ENCODE measurements at places on chromosomes 5 and 9.

- DNase-seq = no peak
Measured at GRCh38 chr9:69411931-69412740, 87.1 kb downstream of the ENTREP1 start.

DNA sequence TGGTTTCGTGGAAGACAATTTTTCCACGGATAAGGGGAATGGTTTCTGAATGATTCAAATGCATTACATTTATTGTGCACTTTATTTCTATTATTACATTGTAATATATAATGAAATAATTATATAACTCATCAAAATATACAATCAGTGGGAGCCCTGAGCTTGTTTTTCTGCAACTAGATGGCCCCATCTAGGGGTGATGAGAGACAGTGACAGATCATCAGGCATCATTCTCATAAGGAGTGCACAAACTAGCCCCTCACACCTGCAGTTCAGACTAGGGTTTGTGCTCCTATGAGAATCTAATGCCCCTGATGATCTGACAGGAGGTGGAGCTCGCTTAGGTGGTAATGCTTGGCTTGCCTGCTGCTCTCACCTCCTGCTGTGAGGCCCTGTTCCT is 6.4 kb downstream of the ISCA1 start:
- DNase-seq = no peak

- no peak for DNase-seq
Measured at GRCh38 chr5:9374025-9374424, 171.8 kb downstream of the SEMA5A start.

DNA sequence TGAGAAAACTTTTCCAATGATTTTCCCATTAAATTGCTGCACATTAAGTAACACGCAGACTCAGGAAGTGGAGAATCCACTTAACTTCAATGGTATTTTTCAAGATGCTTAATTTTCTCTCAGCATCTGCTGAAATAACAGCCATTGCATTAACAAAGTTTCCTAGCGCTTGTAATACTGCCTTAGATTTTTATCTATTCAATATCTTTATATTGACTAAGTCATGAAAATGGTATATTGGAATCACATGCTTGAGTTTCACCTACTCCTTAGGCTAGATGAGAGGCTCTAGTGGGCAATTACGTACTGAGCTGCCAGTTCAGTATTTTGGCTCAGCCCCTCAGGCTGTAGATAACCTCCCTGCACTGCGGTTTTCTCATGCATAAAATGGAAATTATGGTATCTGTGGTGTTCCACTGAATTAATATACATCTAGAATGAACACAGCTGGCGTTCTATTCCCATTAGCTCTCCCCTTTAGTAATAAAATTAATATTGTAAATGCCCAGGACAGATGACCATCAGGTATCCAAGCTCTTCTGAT is 112.9 kb downstream of the MTX3 start:
- DNase-seq = no peak

DNA sequence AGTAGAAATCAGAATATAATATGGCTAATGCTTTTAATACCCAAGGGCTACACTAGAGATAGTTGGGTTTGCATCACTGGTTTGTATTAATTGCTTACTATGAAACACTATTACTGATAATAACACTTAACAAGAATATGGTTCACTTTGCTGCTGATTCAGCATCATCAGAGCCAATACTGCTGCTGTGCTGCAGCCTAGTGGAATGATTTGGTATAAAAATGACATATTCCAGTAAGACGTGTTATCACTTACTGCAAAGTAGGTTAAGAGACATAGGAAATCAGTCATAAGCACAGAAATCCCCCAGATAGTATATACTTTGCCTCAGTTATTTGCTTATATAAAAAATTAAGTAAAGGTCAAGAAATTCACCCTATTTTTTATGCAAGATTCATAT is 2.8 kb downstream of the CDH10 start:
- no peak for DNase-seq

GRCh38 chr5:108312258-108312657 is 69.6 kb downstream of the FBXL17 start:
- DNase-seq = no peak

DNA sequence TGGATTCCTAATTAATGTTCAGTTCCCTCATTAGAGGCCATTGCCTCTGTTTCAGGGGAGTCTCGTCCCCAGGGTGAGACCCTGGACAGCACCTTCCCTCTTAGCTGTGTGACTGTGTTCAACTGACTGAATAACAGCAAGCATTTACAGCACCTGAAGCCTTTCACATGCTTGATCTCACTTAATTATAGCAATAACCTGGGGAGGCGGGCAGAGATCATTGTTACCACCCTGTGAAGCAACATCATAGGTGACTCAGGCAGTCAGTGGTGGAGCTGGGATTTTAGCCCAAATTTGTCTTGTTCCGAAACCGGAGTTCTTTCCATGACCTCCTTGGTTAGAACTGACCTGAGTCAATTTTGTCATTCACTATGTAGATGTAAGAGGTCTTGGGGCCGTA is 105.2 kb upstream of the RAD23B start:
- no peak for DNase-seq

DNA sequence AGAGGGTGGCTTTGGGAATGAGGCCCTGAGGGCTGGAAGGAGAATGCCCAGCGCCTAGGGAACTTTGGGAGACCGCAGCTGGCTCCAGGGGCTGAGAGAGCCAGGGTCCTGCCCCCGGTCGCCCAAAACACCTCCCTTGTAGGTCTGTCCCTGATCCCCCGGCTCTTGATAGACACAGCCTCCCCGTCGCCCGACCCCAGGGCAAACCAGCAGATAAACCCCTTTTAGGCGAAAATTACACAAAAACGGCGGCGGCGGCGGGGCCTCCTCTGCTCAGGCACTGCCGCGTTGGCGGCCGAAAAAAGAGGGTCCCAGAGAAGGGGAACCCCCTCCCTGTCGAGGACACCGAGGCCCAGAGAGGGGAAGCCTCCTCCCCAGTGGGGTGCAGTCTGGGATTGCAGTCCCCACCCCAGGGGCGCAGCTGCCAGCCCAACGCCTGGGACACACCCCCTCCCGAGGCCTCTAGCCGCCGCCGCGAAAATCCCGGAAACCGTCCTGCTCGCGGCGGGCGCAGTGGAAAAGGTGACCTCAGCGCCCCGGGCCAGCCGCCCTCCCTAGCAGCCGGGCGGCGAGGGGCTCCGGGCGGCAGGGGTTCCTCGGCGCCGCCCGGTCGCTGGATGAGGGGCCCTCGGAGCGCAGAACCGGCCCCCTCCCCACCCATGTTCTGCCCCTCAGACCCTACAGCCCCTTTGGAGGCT is 3.1 kb upstream of the BARX1 start:
- no peak for DNase-seq

GRCh38 chr9:116327701-116328405 is 174.3 kb downstream of the PAPPA start:
- DNase-seq = no peak

- no peak for DNase-seq
Measured at GRCh38 chr9:9016597-9016996, 1217.0 kb upstream of the DMAC1 start.

- peak; percentile 29 for DNase-seq
Measured at GRCh38 chr5:39209924-39210323, 9.4 kb downstream of the FYB1 start.

GRCh38 chr5:175728885-175729828 is 71.3 kb downstream of the HRH2 start:
- no peak for DNase-seq
